ENCODE measurements at places on chromosomes 13 and 19.

DNA sequence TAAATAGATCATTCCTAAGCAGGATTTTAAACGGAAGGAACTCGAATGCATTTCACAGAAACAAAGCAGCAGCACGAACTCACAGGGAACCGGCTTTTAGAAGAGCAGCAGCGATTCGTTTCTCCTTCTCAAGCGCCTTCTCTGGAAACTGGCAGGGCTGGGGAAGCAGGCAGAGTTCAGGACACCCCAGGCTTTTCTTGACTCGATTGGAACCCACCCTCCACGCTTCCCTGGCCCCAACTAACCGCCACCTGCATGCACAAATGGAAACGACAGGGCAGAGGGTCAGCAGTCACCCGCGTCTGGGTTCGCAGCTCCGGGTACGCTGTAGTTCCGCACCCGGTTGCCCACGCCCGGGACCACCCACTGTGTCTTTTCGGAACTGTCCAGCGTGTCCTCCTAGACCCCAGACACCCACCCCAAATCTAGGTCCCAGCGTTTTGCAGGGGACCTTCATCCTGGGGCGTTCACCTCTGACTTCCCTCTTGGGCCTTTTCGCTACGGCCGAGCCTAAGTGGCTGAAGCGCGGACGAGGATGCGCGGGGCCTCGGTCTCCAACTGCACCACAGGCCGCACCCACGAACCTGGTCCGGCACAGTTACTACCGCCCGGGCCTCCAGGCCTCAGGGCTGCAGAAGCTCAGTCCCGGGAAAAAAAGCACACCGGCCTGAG lies 500 bp downstream of the ZFP30 start:
- peak; percentile 28 for DNase-seq

DNA sequence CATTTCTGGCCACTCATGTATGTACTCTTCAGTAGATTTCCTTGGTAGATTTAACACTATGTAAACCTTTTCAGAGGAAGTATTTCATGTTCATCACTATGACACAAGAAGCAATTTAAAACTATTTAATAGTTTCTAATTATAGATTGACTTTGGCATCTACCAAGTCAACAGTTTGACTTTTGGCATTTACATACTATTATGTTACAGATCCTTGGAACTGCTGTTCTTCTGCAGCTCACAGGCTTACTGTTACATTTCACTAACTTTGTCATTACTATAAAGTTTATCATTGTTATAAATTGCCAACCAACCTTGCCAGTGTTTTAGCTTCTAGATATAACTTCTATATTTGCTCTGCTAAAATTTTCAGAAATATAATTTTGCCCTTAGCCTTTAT lies 18.7 kb downstream of the SUPT20H start:
- DNase-seq: no peak

GRCh38 chr19:5130371-5131030 lies 161.6 kb downstream of the KDM4B start:
- DNase-seq: no peak

GRCh38 chr19:41924151-41925145 lies 3.8 kb downstream of the ERFL start:
- DNase-seq: no peak

DNA sequence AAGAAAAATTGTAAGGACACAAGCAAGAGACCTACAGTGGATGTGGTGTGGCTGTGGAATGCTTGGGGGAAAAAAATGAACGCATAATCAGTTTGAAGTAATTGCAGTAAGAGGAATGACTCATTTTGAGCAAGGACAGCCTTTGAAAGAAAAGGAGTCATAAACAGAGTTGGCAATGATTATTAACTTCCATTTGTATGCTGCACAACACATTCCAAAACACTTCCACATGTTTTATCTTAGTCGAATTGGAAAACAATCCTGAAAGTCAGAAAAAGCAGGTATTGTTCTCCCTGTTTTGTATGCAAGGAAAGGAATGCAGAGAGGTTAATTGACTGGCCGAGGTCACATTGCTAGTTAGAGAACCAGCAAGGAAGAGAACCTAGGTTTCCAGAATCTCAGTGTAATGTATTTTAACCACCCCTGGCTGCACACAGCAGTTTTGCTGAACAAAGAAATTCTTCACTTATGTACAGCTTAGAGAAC lies 630.0 kb upstream of the MIR17HG start:
- DNase-seq: peak; percentile 57

DNA sequence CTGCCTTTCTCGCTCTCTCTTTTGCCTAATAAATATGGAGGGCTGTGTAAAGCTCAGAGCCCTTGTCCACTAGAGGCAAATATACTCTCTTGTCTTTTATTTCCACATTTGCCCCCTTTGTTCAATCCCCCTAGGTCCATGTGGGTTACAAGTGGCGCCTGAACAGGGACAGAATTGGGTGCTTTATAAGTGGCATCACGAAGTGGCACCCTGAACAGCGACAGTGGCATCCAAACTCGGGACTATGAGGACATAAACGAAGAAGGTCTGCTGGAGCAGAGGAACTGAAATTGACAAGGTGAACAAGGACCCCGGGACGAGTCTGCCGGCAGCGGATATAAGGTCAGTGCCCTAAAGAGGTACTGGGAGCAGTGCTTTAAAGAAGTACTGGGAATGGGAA lies 4.3 kb upstream of the ZNF610 start:
- no peak for DNase-seq

- no peak for DNase-seq
Observed at GRCh38 chr13:103895835-103896531, 829.8 kb upstream of the SLC10A2 start.

DNA sequence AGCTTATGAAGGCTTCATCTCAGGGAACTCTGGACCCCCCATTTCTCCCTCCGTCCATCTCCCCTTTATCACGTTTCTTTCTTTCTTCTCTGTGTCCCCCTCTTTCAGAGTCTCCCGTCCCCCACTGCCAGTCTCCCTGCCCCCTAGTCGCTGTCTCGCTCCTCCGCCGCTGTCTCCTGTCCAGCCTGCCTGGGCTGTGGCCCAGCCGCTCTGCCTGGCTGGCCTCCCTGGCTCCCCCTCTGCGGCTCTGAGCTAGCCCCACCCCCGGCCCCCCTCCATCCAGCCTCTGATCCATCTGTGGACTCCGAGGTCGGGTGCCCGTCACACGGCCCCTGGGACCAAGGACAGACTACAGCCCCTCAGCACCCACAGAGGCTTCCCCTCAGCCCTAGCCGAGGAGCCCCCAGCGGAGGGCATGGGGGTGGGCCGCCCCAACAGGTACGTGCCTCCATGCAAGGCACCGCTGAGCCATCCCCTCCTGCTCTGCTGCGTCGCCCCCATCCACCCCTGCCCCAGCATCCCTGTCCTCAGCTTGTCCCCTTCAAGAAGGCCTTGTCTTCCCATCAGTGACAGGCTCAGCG lies 1.1 kb upstream of the KCNJ14 start:
- DNase-seq: no peak

- no peak for DNase-seq
Observed at GRCh38 chr13:67013709-67014108, 216.4 kb downstream of the PCDH9 start.

DNA sequence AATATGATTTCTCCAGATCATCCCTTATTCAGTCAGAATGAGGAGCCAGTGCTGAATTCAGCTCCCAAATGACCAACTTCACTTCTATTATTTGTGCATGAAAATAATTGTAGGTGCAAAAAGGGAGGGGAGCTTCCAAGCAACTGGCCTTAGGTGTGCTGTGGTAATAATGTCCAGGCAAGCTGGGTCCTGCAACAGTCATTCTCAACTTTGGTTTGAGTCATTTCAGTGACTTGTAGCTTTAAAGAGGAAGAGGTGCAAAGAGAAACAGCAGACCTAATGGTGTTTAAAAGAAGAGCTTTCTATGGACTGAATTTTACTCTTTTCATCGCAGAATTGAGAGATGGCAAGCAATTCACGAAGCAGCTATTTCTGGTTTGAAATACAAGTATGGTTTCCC lies 29.2 kb upstream of the FGF9 start:
- no peak for DNase-seq
